CD8-positive, alpha-beta T cell (primary cell): ENCODE measurements at places on chromosomes 2 and 18. TPM values are rescaled to one million over a fixed set of nuclear protein-coding genes. Genes with fewer than 3 reads are reported as not detected.

Gene YIPF4
- 10.9 TPM for total RNA-seq

Gene POMC
- 3.2 TPM for total RNA-seq

Gene MARCHF7
- 76.5 TPM for total RNA-seq

Gene SLC16A14
- total RNA-seq, result 0.71 TPM
